ENCODE measurements at places on chromosomes 4 and X.

DNA sequence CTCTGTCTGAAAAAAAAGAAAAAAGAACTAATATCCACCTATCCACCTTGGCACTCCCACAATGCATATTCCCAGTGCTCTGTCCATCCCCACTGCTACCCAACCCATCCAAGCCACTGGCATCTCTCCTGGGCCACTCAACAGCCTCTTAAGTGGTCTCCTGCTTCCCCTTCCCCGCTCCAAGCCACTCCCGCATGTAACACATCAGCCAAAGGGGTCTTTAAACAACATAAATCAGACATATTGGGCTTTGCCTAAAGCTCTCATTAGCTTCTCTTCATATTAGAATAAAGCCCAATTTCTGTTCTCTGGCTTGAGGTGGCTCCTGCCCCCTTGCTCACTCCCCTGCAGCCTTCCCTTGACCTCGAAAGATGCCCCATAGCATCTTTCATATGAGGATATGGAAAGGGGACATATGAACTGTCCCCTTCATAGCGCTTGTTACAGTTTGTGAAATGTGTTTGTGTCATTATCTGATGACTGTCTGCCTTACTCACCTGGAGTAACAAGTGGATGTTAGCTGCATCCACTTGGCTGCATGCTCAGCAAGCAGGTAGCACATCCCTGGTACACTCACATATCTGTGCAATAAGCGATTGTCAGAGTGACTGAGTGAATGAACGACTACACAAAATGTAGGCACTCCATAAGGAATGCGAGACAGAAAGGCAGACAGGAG lies 3.1 kb downstream of the BLOC1S4 start:
- DNase-seq = no peak

- DNase-seq = no peak
These were observed 21.3 kb downstream of the ALPK1 start for GRCh38 chr4:112318239-112319142.

DNA sequence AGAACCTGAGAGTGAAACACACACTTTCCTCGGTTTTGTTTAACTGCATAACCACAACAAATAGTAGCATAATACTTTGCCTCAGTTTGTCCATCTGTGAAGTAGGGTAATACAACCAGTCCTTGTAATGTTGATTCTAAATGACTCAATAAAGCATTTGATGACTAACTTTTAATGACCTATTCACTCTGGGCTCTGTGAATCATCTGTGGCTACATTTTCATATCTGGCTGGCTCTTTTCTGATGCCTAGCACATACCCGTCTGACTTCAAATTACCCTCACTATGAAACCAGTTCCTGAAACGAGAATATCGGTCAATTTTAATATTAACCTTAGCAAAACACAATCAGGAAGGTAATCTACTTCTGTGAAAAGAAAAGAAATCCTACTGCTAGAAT lies 151.0 kb downstream of the SH2D1A start:
- DNase-seq = no peak

GRCh38 chr4:48909697-48910096 lies 3.1 kb upstream of the OCIAD2 start:
- peak; percentile 94 for DNase-seq

- no peak for DNase-seq
These were observed 81.2 kb downstream of the CXXC4 start for GRCh38 chr4:104413487-104413886.

GRCh38 chr4:31702326-31702725 lies 982.2 kb downstream of the PCDH7 start:
- DNase-seq = no peak
